ENCODE measurements at places on chromosomes 4 and X.
A peak's percentile ranks its signal among the peaks of the same experiment; 100 is the strongest.

DNA sequence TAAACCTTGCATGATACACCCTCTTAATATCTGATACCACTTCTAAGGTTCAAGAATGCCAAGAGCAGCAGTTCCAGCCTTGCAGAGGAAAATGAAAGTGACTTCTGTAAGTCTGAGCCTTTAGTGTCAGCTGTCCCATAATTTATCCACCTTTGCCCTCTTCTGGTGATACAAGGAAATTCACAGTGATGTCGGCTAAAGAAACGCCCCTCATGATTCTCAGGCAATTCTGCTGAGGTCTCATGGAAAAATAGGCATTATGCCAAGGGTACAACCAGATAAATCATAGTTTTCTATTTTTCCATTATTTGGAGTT, 172.2 kb upstream of the CXCL13 start:
- DNase-seq = peak; percentile 55

DNA sequence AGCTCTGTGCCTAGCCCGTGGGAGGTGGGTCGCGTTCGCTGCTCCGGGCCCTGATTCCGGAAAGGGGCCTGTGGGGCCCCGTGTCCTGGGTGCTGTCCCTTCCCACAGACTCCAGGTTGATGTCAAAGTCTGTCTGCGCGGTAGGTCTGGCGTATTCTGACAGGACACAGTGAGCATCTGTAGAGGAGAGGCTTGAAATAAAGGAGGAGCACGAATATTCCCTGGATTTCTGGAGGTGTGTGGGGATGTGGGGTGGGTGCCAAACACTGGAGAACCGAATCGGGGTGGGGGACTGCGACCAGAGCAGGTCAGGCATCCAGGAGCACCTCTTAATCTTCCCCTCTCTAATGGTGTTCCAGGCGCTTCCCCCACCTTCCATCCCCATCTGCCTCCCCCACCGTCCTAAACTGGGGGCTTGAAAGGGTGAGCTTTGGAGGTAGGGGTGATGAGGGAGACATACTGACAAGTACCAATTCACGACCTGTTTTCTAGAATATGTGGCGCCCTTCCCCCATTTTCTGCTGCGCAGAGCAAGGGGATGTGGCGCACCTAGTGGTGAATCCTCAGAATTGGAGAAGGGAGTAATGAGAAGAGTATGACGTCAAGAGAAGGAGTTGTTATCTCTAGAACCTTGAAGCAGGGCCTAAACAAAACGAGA, 877 bp downstream of the GPRASP1 start:
- DNase-seq = peak; percentile 53

DNA sequence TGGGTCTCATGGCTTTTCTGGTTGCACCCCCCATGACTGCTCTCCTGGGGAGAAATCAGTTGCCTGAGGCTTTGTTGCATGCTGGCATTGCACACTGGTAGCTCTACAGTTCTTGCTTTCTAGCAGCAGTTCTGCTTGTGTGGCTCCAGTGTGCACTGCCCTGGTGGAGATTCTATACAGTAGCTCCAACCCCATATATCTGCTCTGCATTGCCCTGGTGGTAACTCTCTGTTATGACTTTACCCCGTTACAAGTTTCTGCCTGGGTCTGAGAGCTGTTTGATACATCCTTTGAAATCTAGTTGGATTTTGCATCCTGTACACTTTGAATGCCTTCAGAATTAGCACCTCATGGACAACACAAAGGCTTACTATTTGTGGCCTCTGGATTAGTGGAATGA, 241.4 kb upstream of the EPHA5 start:
- DNase-seq = no peak

DNA sequence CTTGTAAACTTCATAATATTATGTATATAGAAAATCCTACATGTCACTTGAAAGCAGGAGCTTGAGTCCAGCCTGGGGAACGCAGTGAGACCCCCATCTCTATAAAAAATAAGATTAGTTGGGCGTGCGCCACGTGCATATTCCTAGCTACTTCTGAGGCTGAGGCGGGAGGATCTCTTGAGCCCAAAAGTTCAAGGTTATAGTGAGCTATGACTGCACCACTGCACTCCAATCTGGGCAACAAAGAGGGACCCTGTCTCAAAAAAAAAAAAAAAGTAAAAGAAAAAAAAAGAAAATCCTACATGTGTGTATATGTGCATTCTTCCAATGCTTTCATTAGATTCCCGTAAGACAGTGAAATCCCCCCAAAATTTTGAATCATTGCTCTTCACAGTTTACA, 1.7 kb downstream of the SEC31A start:
- no peak for DNase-seq

DNA sequence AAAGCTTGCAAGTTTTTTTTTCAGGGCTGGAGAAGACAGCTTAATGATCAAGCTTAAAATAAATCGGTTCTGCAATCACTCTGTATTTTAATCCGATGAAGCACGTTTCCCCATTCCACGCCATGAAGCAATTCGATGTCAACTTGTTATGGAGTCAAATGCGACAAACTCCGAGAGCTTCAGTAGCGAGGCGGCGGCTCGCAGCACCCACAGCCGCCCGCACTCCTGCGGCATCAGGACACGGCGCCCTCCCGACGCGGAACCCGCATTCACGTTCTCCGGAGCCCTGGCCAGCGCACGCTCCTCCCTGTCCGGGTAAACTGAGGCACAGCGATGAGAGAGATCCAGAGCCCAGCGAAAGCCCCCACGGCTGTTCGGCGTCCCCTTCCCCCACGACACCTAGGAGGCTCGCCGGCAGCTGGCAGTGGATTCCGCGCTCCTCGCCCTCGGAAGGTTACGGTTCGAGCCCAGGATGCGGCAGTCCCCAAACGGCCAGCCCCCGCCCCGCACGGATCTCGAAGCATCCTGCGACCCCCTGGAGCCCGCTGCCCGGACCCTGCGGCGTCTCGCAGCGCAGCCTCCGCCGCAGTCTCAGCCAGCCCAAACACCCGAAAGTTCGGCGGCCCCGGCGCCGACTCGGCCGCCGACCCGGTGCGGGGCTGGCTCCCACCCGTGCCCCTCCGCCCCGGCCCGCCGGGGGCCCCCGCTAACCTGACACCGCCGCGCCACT, 507 bp downstream of the MFAP3L start:
- peak; percentile 7 for DNase-seq

DNA sequence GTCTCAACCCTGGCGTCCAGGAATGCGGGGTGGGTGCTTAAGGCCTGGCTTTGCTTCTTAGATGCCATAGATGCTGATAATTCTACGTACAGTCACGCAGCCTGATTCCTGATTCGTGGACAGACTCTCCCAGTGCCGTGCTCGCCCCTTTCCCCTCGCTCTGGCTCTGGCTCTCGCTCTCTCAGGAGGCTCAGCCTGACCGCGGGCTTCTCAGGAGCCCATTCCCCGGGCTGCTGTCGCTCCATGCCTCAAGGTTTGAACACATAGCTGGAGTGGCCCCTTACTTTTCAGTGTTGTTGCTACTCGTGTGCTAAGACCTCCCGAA, 59.2 kb upstream of the ZC4H2 start:
- DNase-seq = no peak

DNA sequence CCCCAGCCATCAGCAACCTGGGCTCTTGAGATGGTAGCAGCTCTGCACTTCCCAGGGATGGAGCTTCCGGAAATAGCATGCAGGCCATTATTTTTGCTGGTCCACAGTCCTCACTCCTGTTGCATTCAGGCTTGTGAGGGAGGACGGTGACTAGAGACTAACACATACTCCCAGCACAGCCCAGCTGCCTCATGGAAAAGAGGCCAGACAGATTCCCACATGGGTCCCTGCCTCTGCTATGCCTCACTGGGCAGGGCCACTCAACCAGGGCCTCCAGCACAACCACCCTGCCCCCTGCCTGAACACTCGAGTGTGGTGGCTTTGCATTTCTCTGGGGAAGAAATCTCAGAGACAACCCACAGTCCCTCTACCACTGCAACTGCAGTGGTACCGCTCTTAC, 1195.1 kb downstream of the PCDH18 start:
- DNase-seq = no peak

GRCh38 chr4:47498899-47499298, 13.8 kb downstream of the ATP10D start:
- DNase-seq = no peak

Data from fibroblast of skin of scalp (primary cell).